Fibroblast of skin of left quadriceps (primary cell): ENCODE measurements at places on chromosomes 1 and 21.

DNA sequence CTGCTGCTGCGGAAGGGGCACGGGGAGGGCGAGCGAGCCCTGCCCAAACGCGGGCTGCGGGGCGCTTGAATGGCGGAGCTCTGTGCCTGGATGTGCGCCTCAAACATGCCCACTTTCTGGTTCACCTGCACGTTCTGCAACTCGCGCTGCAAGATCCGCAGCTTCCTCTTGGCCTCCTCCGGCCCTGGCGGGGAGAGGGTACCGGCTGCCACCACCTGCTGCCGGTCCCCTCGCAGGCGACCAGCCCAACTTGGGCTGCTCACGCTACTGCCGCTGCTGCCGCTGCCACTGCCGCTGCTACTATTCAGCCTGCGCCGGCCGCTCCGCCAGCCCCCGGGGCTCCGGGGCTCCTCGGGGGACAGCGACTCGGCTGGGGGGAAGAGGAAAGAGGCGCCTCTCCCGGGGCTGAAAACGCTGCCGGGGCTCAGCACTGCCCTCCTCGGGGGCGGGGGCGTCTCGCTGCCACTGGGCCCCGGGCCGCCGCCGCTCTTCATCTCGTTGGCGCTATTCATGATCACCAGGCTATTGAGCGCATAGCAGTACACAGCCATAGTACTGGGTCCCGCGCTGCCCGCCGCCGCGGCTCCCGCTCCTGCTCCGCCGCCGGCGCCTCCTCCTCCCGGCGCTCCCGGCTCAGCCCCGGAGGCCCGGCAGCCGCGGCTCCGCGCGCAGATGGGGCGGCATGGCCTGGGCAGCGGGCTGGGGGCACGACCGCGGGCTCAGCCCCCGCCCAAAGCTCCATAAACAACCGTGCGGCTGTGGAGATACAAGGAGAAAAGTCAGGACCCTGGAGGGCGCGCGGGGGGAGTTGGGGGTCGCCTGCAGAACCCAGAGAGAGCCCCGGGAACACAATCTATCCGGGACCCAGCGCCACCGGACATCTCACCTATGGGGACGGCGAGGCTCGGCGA, 1.9 kb downstream of the ITPKB start:
- DNase-seq = no peak

- DNase-seq = no peak
Observed at GRCh38 chr1:42138586-42138985, 14.6 kb upstream of the GUCA2B start.

DNA sequence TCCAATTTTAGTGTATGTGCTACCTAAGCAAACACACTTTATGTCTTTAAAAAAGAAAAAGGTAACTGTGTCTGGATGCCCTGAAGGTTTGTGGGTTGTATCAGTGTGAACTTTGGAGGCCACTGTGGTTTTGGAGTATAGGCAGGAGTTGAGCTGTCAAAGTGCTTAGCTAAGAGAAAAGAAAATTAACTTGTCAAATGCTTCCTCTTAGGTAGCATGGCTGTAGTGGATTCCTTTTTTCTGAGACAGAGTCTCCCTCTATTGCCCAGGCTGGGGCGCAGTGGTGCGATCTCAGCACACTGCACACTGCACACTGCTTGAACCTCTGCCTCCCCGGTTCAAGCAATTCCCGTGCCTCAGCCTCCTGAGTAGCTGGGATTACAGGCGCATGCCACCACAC, 11.2 kb upstream of the SLC41A1 start:
- no peak for DNase-seq

- DNase-seq = no peak
Observed at GRCh38 chr1:12220890-12221289, 8.9 kb upstream of the VPS13D start.

DNA sequence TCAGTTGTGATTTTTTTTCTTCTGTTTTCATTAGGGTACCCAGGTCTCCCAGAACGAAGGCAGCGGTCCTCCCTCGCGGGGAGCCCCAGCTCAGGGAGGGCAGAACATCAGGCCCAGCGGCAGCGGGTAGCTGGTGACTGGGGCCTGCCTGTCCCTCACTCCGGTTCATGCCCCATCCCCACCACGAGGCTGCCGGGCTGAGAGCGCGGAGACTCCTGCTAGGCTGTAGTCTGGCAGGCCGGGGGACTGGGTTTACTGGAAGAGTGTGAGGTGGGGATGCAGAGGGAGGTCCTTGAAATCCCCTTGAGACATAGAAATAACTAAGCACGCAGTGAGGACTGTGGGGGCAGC, 10.5 kb downstream of the BRINP2 start:
- DNase-seq = no peak

- DNase-seq = no peak
Observed at GRCh38 chr1:65055747-65056146, 89.4 kb upstream of the JAK1 start.

- no peak for DNase-seq
Observed at GRCh38 chr21:42367367-42368165, 1.2 kb upstream of the TFF1 start.

DNA sequence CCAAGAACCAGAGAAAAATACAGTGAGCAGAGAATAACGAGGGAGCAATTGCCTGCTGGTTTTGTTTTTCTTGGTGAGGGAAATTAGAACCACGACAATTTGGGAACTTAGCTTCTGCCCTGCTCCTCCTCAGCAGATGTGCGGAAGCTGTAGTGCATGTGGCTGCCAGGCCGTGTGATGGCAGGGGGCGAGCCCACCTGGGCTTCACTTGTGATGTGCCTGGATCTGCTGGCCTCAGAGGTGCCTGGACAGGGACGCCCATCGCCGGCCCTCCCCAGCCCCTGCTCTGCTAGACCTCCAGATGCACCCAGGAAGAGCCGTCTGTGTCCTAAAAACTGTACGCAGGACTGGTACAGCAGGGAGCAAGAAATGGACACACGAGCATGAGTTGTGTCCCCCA, 28.5 kb upstream of the C1orf174 start:
- DNase-seq = no peak

GRCh38 chr21:14259747-14260146, 43.8 kb downstream of the RBM11 start:
- DNase-seq = peak; percentile 20

GRCh38 chr1:156376958-156377919, 8.2 kb downstream of the RHBG start:
- no peak for DNase-seq

DNA sequence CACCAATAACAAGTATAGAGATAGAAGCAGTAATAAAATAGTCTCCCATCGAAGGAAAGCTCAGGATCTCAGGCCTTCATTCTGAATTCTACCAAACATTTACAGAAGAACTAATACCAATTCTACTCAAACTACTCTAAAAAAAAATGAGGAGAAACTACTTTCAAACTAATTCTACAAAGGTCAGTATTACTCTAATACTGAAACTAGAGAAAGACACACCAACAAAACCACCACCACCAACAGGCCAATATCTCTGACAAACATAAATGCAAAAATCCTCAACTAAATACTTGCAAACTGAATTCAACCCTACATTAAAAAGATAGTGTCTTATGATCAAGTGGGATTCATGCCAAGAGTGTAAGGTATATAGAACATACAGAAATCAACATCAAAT, 1078.4 kb downstream of the KCNT2 start:
- DNase-seq = no peak

DNA sequence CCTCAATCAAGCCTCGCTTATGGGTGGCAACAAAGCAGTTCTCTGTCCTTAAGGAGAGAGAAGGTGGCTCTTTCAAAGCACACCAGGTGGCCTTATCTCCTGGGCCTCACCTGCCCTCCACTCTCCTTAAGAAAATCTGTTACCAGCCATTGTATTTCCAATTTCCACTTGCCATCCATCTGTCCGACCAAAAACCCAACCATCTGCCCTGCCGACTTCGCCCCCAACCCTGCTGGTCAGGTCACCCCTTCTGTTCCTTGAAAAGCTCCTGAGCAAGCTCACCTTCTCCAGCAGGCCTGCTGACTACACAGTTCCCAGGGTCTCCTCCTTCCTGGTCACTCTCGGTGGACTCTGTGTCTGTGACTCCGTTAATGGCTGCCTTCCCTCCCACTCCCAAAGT, 619 bp upstream of the IGFN1 start:
- DNase-seq = no peak

GRCh38 chr1:161080441-161081405, 8.6 kb downstream of the NECTIN4 start:
- no peak for DNase-seq

DNA sequence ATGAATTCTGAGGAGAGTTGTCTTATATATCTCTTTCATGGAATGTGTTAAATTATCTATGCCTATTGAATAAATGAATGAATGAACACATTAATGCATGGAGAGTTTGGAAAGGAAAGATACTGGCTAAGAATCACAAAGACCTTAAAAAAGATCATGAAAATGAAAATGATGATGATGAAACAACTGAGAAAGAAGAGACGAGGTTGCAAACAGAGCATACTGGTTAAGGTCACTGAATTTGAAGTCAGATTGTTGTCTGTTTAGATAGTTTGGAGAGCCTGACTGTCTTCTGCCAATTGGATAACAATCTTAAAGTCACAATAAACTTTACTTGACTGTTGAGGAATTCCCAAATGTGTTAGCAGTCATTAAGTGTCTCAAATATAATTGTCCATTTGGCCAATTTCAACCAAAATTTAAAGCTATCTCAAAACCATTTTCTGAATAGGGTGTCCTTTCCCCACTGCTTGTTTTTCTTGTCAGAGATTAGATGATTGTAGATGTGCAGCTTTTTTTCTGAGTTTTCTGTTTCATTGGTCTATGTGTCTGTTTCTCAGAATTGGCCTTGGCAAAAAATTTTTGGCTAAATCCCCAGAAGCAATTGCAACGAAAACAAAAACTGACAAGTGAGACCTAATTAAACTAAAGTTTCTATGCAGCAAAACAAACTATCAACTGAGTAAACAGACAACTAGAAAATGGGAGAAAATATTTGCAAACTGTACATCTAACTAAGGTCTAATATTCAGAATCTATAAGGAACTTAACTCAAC, 132.2 kb downstream of the PTGER3 start:
- no peak for DNase-seq
